ENCODE measurements at places on chromosomes 1 and 21.

GRCh38 chr1:202320081-202320405, 21.7 kb downstream of the UBE2T start:
- no peak for DNase-seq

DNA sequence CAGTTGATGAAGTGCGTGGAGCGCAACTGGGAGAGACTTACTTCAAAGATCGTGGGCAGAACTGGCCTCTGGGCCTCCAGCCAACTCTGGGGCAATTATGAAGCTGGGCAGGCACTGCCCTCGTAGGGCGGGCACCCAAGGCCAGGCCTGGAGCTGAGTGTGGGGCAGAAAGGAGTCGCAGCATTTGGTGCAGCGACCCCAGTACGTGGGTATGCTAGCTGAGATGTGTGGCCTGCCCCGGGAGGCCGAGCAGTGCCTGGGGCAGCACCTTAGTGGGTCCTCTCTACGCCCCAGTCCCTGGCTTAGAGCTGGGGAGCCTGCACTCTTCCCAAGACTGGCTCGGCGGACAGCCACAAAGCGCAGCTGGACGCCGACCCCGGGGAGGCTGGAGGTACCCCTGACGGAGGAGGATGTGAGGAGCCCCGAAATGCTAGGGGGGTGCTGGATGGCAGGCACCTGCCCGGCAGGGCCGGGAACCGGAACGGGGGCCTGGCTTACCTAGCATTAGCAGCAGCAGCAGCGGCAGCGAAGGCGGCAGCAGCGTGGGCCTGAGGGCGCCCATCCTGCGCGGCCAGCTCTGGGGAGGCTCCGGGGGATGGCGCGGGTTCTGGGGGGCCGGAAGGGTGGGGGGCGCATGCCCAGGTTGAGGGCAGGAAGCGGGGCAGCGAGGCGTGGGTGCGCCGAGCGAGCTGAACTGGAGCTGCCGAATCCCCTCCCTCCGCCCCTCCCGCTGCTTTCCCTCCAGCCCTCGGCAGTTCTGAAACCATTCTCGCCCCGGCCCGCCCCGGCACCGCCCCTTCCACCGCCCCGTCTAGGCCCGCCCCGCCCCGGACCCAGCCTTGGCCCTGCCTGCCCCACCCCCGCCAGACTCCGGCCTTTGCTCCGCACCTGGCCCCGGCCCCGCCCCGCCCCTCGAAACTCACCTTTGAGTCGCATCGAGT, at the start of gene IGSF8:
IGSF8 (minus strand) TSS at position 709 of the 941 bp plus-strand sequence; CDS start at position 562, 147 bp downstream.
- peak; percentile 93 for DNase-seq

DNA sequence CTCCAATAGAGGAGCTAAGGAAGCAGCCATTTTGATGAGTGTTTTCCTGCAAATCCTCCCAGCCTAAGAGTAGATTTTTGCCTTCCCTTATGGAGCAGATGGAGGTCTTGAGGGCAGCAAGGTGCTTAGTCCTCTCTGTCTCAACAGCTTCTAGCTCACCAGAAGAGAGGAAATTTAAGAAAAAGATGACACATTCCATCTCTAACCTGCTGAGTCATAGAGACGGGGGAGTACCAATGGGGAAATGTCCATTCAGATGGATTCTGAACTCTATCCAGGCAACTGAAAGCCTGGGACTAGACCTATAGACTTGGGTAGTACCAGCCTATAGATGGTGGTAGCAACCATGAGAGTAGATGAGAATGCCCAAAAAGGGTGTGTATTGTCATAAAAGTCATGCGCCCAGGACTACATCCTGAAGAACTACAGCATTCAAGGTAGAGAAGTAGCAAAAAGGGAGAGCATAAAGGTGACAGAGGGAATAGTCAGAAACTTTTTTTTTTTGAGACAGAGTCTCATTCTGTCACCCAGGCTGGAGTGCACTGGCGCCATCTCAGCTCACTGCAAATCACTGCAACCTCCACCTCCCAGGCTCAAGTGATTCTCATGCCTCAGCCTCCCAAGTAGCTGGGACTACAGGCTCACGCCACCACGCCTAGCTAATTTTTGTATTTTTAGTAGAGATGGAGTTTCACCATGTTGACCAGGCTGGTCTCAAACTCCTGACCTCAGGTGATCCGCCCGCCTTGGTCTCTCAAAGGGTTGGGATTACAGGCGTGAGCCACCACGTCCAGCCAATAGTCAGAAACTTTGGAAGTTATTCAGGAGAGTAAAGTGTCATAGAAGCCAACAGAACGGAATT, 10.7 kb upstream of the ELOA start:
- DNase-seq, result no peak

DNA sequence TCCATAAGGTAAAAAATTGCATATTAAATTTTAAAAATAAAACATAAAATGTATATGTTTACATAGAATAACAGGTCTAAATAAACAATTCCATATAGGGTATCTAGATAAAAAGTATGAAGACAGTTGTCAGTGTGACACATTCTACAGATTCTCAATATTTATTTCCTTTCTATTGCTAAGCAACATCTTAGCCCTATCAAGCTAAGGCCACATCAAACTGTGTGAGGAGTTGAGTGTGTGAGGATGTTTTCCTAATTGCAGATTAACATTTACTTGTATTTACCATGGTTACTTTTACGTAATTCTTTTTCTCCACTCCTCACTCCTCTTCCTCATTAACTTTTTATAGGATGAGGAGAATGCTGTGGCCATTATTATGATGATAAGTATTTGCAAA, 41.9 kb upstream of the MCOLN3 start:
- no peak for DNase-seq

GRCh38 chr1:172397221-172397620, 23.3 kb upstream of the C1orf105 start:
- DNase-seq, result no peak

GRCh38 chr1:200162877-200163276, 135.4 kb downstream of the NR5A2 start:
- DNase-seq, result no peak

DNA sequence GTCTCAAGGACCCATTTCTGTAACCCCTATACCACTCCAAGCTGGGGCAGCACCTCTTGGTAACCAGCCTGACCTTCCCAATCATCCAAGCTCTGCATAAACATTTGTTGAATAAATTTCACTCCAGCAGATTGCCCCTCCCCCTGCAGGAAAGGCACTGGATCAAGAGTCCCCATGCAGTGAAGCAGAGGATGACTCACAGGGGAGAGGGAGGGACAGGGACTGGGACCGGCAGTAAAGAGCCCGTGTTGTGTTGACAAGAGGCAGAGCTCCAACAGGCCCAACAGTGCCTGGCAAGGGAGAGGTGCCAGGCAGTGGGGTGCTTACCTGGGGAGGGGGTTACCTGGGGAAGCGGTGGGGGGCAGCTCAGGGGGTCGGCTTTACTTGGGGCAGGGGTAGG, 32.3 kb downstream of the SLC9A1 start:
- DNase-seq, result no peak

- no peak for DNase-seq
These were observed 12.5 kb downstream of the PIP5K1A start for GRCh38 chr1:151210830-151211229.

DNA sequence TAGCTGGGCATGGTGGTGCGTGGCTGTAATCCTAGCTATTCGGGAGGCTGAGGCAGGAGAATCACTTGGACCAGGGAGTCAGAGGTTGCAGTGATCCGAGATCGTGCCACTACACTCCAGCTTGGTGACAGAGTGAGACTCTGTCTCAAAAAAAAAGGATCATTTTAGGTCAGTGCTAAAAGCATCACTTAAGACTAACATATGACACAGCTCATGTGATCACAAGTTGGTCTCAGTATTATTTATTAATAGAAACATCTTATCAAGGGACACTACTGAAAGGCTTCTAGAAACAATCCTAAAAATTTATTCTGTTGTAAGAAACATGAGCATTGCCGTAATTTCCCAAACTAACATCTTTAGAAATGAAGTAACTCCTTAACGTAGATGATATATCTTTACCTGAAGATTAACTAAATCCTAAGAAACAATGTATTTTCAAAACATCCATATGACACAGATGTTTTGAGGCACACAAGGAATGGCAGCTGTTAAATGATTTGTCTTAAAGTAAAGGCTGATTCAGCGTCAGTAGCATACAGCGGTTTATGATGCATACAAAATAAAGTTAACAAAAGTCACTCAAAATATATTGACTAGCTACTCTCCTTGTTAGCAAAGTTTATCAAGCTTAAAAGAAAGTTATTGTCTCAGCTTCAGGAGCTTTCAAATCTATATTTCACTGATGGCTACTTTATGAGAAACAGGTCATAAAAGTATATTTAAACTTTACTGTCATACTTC, 2.6 kb downstream of the NIBAN1 start:
- no peak for DNase-seq

DNA sequence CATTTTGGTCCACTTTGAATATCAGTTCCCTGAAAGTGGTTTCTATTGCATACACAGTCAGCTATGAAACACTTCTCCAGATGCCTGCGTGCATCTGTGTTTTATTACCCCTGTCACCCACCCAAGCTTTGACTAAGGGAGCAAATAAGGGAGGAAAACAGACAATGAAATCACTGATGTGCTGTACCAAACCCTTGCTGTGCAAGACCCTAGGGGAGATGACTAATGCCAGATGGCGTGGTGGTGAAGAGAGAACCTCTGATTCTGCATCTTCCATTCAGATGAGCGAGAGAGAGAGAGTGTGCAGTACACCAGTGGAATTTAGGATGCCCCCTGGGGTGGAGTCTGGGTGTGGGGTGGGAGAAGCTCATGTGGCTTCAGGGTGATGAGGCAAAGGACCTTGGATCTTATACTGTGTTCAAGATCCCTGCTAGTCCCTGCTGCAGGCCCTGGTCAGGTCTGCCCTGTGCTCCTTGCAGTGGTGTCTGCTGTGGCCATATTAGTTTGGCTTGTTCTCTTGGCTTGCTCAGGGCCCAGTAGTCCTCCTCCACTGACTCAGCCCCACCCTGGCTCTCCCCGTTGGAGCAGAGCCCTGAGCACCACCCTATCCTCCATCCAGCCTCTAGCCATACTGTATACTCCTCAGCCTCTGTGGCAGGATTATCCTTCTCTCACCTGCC, 18.5 kb downstream of the CLCA1 start:
- peak; percentile 82 for DNase-seq

DNA sequence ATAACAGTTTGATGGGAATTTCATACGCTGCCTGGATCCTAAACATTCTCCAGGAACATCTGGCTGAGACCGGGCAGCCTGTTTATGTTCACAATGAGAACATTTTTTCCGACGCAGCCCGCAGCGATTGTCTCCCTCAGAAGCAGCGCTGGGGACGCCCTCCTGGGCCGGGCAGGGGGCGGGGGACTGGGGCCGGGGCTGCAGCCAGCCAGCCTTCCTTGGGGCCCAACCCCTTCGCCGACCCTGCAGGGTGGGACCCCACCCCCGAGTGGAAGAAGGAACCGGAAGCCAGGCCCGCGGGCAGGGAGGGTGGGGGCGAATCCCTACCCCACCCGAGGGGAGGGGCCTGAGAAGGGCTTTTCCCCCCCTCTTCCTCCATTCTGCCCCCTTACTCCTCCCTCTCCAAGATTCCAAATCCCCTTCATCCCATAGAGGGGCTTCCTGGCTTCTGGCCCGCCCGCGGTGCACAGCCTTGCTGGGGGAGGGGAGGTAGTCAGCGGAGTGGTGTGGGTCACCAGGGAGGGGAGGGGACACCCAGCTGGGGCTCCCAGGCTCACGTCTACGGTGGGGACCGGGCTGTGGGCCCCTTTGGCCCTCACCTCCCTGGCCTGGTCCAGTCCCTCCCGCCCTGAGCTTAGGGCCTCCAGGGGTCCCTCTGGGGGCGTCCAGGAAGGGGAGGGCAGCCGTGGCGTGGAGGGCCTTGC, 60.6 kb downstream of the WNT9A start:
- peak; percentile 92 for DNase-seq

DNA sequence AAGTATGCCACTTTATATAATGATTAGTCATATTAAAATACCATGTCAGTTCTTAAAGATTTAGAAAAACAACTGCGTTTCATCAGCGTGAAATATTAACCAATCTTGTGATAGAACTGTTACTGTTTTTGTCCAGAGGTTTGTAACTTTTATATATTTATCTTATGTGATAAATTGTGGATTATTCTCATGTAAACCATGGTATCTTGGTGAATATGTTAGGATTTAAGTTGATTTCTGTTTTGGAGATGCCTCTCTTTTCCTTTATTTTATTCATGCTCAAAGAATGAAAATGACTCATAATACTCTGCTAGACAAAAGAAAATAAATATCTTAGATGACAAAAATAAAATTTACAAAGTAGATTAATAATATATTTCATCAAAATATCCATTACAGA, 88.4 kb downstream of the ADGRL4 start:
- DNase-seq, result no peak

- DNase-seq, result no peak
These were observed 178.4 kb downstream of the ADSS2 start for GRCh38 chr1:244273262-244273844.

DNA sequence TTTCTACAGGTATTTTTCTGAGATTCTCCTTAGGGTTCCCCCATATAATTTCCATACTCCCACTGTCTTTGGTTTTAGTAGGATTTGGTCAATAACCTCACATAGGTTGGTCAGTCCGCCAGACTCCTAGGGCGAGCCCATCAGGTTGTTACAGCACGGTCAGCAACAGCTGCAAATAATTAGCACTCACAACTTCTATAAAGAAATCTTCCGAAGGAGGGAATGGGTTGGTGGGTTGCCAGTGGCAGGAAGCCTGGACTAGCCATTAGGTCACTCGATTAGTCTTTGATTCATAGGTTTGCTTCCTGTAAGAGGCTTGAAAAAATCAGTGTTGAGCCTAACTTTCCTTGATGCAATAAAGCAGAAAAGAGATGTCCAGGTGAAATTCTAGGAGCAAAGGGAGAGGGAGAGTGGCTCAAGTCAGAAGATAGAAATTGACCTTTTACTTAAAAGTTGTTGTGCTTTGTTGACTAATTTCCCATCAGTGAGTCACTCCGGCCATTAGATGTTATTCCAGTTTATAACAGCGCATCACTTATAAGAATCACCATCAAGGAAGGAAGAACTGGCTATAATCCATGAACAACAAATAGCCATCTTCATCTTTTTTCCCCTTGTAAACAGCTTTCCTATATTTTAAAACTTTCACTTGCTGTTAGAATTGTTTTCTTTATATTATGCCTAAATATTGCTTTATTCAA, 88.3 kb downstream of the TPR start:
- DNase-seq, result peak; percentile 28

- no peak for DNase-seq
These were observed 20.9 kb upstream of the LRP8 start for GRCh38 chr1:53348486-53349368.

DNA sequence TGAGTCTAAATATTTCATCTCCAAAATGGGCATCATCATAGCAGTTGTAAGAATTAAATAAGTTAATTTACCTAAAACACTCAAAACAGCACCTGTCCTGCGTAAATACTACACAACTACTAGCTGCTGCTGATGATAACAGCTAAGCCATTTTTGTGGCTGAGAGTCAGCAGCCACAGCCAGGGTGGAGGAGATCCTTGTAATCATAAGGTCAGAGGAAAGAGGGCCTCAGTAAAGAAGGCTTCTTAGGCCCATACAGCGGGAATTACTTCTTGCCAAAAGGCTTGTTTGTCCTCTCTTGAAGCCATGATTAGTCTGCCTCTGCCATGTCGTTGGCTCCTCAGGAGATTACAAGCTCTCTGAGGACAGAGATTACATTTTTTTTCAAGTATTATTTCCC, 245.0 kb downstream of the FGGY start:
- DNase-seq, result no peak

DNA sequence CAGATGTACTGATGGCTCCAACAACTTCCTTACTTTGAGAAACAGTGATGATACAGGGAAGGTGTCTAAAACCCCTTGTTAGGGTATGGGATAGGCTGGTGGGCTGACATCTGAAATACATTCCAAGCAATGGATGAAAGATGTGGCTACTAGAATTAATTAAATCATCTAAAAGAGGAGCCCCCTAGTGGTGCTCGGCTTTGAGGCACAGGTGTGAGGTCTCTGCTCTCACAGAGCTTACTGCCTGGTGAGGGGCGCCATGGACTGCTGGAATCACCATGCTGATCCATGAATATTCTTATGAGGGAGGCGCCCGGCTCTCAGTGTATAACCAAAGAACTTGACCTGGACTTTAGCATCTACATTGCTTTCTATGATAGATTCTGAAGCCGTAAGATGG, 48.5 kb downstream of the GNG4 start:
- no peak for DNase-seq
